Upper lobe of left lung (tissue), 6 donors: ENCODE measurements at places on chromosomes 2 and 18. TPM values are rescaled to one million over a fixed set of nuclear protein-coding genes. Genes with fewer than 3 reads are reported as not detected.

SLC14A1 gene
- total RNA-seq: 33.1 TPM

GPR75 gene
- total RNA-seq: 3.4 TPM

LHCGR gene
- total RNA-seq: not detected

TUBA4B gene
- total RNA-seq: 0.26 TPM

FZD7 gene
- 11.5 TPM for total RNA-seq

INHA gene
- total RNA-seq: not detected

CENPA gene
- 2.0 TPM for total RNA-seq

GCKR gene
- 0.24 TPM for total RNA-seq

HNMT gene
- 36.1 TPM for total RNA-seq
